SHP77 treated with DMSO at 0.1 percent for 48 hours (cell line): ENCODE measurements at places on chromosomes 6 and 20.

DNA sequence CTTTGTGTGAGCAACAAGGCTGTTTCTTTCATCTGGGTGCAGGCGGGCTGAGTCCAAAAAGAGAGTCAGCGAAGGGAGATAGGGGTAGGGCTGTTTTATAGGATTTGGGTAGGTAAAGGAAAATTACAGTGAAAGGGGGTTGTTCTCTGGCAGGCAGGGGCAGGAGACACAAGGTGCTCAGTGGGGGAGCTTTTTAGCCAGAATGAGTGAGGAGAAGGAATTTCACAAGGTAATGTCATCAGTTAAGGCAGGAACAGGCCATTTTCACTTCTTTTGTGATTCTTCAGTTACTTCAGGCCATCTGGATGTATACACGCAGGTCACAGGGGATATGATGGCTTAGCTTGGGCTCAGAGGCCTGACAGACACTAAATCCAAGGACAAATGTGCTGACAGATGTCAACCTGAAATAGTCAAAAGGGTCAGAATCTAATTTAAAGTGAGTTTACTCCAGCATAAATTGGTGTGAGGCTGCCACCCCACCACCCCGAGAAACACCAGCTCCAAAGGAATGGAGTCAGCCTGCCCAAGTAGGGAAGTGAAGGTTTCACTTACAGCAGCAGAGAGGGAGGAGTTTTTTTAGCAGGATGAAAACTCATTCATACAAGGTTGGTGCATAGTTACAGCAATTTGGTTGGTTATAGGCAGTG, 560.0 kb upstream of the CDH4 start:
- no peak for DNase-seq

- DNase-seq, result no peak
Measured at GRCh38 chr20:47020231-47020630, 125.6 kb downstream of the EYA2 start.

GRCh38 chr20:16040742-16041141, 532.5 kb downstream of the KIF16B start:
- DNase-seq, result no peak

GRCh38 chr6:157097255-157097955, 225.9 kb downstream of the TMEM242 start:
- no peak for DNase-seq
